Peyer's patch (tissue), 4 donors: ENCODE measurements at places on chromosomes 6 and 20. TPM values are rescaled to one million over a fixed set of nuclear protein-coding genes. Genes with fewer than 3 reads are reported as not detected.

DNA sequence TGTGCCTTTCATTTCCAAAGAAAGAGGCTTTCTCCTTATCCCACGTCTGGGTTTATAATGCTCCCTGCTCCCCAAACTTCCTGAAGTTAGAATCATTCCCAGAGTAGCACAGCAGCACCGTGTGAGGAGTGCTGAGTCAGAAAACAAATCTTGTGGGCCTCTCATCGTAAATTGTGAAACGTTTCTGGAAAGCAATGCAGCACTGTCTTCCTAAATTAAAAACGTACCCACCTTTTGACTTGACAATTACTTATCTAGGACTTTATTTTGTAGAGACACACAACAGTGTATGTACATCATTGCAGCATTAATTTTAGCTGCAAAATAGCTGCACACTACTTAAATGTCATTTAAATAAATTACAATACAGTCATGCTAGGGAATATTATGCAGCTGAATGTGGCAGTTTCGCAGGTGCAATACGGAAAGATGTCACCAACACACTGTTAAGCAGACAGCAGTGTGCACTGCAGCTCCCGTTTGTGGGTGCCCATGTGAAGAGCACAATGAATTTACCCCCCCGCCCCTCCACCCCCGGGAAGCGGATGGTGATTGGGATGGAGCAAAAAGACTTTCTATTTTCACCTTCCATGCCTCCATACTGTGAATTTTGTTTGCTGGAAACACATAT lies 30.8 kb downstream of the RRBP1 start:
- no peak for DNase-seq

DNA sequence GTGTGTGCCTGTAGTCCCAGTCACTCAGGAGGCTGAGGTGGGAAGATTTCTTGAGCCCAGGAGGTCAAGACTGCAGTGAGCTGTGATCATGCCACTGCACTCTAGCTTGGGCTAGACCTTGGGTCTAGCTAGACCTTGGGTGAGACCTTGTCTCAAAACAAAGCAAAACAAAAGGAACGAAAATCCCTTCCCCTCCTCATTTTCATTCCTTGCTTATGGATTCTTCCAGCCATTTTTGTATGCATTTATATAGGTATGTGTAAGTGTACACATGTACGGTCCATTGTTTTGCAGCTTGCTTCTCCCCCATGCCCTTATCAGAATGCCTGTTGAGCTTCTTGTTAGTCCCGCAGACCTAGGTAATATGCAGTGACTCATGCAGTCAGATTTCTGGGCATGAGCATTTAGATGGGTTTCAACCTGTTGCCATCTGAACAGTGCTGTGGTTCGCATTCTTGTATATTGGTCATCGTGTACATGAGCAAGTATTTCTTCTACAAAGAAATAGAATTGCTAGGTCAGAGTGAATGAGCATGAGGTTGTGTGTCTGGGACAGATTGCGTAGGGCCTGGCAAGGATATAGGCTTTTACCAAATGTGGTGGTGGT lies 73.2 kb downstream of the ATRN start:
- DNase-seq, result no peak

- DNase-seq, result no peak
These were observed 288.1 kb upstream of the SUPT3H start for GRCh38 chr6:45665859-45666258.

DNA sequence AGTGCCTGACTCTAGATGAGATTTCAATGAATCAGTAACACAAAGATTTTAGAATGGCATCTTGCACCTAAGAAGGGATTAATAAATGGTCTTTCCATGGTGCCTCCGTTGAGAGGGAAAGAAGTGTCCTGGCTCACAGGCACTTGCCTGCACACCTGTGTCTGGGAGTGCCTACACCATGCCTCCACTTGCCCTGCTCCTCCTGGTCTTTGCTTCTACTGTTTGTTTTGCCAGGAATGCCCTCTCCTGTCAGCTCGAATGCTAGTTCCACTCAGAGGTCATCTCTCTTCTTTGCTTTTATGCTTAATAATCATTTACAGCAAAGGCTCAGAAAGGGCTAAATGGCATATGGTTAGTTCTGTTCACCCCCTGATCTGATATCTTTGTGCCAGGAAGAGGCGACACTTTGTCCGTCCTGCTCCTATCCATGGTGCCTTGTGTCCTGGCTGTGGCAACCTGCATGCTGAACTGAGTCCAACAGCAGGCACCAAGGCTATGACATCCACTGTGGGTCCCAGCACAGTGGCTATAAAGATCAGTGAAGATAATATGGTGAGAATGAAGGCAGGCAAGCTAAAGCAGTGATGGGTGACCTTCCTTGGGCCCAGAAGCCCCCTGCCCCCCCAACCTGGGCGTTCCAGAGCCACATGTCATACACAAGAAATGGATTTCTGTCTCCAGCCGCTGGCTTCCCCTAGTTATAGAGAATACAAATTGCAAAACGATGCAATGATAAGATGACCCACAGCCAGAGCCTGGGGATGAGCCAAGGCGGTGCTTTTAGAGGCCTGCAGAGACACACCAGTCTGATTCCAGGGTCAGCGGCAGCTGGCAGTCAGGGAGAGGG lies 1.4 kb downstream of the C6orf132 start:
- peak; percentile 65 for DNase-seq

DNA sequence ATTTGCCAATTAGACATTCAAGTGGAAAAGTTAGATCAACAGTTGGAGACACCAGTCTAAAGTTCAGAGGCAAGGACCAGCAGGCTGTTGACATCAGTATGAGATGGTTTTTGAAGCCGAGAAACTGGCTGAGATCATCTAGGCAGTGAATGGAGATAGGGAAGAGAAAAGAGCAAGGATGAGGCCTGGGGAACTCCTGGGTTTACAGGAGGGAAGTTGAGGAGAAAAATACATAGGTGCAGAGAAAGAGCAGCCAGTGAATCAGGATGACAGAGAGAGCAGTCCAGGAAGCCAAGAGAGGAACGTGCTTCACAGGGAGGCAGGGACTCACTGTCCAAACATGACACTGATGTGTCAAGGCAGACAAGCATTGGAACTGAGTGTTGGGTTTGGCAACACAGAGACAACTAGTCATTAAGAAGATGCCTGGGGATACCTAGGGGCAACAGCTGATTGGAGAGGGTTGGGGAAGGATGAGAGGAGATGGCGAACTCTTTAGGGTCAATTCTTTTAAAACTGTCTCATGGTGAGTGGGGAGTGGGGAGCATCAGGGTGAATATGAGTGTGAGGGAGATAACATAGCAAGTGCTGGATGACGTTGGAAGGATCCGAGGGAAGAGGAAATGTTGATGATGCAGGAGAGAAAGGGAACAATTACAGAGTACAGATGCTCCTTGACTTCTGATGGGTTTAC lies 13.2 kb upstream of the SALL4 start:
- DNase-seq, result no peak

- DNase-seq, result no peak
These were observed 822 bp downstream of the ELOVL4 start for GRCh38 chr6:79946272-79947190.

DNA sequence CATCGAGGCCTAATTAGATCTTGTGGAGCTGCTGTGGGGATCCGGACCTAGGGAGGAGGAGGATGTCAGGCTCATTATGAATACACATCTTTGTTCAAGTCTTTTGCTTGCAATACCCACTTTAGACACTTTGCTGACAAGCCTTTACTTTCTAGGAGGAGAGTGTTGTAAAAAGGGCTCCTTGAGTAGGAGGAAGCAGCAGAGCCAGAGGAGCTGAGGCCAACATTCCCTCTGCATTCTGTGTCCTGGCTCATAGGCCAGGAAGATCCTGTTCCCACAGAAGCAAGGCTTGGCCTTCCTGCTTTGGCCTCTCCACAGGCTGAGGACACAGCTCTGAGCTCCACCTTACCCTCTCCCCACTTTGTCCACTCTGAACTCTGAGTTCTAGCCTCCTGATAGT lies 67.1 kb downstream of the TPD52L1 start:
- DNase-seq, result no peak

- no peak for DNase-seq
These were observed 1.8 kb upstream of the PHACTR2 start for GRCh38 chr6:143675946-143676345.

GRCh38 chr6:169254456-169255316 lies 1.0 kb upstream of the THBS2 start:
- peak; percentile 34 for DNase-seq

The MANEA gene
- total RNA-seq, result 6.2 TPM

The HLA-DPA1 gene
- total RNA-seq, result 39.2 TPM

The RAB44 gene
- 1.1 TPM for total RNA-seq

The CST4 gene
- not detected for total RNA-seq

The ISM1 gene
- total RNA-seq, result 1.1 TPM

The PHACTR1 gene
- 1.3 TPM for total RNA-seq

The COL10A1 gene
- total RNA-seq, result not detected

The RTEL1 gene
- 25.6 TPM for total RNA-seq
